ENCODE measurements at places on chromosomes 4 and X.

DNA sequence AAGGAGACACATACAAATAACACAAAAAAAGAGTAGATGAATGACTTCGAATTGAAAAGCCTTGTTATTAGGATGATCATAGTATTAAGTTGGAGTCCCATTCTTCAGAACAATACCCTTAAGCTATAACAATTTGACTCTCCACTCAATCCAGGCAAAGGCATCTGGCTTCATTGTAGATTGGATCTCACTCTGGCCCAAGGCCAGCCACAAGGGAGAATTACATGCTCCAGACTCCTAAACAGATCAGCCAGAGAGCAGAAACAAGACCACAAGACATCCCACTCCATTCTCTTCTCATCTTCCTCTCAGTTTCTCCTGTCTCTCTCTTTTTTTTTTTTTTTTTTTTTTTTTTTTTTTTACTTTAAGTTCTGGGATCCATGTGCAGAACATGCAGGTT is 213.9 kb downstream of the DHX15 start:
- DNase-seq: no peak

- DNase-seq: no peak
These were observed 82.0 kb upstream of the CLDN34 start for GRCh38 chrX:9885150-9885549.

- no peak for DNase-seq
These were observed 80.0 kb upstream of the CLCN4 start for GRCh38 chrX:10076765-10077164.

DNA sequence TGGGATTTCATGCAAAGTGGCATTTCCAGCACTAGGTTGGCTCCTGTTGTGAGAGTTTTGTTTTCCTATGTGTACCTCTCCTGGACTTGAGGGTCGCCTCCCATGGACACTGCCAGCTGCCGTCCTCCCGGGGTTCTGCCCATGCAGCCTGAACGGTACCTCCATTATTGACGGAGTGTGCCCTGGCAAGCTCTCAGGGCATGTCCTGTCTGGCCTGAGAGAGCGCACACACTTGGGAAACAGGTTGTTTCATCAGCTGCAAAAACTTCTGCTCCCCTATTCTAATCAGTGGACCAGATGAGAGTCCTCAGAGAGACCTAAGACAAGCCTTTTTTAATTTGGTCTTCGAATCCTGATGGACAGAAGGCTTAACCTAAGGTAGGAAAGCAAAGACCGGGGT is 56.6 kb upstream of the HOPX start:
- DNase-seq: no peak

- DNase-seq: no peak
These were observed 733.7 kb upstream of the CT83 start for GRCh38 chrX:117196481-117196880.

DNA sequence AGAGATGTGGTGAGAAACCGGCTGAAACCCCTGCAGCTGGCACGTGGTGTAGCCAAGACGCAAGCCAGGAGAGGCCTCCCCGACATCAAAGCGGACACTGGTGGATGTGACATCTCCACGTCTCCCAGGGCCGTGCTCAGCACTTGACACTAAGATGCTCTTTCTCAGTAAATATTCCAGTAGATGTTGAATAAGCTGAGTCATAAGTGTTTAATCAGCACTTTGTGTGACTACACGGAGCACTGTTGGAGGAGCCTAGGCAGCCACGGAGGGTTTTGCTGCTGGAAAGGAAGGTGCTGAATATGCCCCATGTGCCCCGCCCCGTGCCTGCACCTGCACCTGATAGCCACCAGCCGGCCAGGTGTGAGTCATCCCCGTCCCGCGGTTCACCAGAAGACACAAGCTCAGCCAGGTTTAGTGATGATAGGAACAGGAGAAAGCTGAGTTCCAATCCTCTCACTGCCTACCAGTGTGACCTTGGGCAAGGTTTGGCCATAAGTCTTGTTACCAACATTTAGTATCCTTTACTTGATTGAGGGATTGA is 29.0 kb upstream of the C4orf50 start:
- DNase-seq: no peak

GRCh38 chr4:157674699-157675098 is 454.2 kb downstream of the GRIA2 start:
- no peak for DNase-seq

- no peak for DNase-seq
These were observed 11.9 kb downstream of the REPS2 start for GRCh38 chrX:16958356-16958755.

DNA sequence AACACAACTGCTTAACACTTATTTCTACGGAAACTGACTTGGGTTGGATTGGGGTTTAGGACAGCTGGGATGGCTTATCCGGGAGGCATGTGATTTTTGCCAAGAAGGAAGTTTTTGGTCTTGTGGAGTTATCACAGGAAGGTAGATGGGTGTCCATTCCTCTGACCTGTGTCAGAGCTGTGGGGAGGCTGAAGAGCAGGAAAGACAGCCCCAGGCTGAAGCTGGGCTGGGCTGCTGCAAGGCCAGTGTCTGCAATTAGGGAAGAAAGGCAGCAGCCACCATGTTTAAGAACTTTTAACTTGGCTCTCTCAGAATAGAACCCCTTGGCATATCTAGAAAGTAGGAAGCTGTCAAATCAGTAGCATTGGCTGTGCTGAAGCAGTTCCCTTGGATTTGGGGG is 42.3 kb downstream of the CCNG2 start:
- no peak for DNase-seq

- no peak for DNase-seq
These were observed at the start of gene ZNF41 for GRCh38 chrX:47482512-47483305. Gene ZNF41 (minus strand): TSS chrX:47483222. CDS start chrX:47467481, 15,741 bp downstream.

DNA sequence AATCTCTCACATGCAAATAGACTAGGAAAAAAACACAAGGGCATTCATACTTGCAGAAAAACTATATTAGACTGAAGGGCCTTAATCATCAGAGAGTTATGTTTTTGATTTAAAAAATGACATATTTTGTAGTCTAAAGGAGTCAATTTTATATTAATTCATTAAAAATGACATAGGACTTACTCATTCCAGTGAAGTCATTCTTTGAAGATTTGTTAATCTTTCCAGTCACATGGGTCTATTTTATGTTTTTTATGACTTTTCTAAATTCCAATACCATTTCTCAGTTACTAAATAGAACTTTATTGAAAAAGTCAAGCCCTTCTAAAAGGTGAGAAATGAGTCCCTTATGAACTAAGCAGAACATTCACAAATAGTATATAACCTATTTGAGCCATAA is 743.8 kb upstream of the INTU start:
- DNase-seq: peak; percentile 59

- DNase-seq: no peak
These were observed 110.2 kb upstream of the ADRA2C start for GRCh38 chr4:3655963-3656362.

DNA sequence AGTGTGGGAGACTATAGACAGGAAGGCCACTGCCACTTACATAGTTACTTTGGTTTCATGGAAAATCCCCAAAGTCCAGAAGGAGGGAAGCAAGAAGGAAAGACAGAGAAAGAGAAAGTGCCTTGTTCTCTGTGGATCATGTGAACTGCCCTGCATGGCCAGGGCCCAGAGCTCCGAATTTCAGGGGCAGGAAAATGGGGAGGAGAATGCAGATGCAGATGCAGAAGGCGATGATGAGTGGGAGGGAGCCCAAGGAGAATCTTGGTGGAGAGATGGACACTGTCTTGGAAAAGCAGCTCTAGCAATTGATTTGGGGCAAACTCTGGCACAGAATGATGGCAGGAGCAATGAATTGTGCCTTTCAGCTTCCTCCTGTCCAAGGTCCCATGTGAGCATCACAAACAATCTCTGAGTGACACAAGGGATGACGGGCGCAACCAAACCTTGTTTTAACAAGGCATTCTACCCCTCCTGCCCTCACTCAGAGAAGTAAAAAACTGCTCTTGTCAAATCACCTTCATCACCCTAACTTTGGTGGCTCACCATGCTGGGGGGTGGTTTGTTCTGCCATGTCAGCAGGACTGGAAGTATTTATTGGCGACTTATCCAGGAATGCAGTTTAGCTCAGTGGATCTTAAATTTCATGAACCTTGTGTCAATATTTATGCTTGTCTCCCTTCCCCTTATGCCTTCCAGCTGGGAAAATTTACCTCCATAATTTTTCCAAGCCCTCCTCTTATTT is 53.5 kb downstream of the TSC22D3 start:
- DNase-seq: no peak

DNA sequence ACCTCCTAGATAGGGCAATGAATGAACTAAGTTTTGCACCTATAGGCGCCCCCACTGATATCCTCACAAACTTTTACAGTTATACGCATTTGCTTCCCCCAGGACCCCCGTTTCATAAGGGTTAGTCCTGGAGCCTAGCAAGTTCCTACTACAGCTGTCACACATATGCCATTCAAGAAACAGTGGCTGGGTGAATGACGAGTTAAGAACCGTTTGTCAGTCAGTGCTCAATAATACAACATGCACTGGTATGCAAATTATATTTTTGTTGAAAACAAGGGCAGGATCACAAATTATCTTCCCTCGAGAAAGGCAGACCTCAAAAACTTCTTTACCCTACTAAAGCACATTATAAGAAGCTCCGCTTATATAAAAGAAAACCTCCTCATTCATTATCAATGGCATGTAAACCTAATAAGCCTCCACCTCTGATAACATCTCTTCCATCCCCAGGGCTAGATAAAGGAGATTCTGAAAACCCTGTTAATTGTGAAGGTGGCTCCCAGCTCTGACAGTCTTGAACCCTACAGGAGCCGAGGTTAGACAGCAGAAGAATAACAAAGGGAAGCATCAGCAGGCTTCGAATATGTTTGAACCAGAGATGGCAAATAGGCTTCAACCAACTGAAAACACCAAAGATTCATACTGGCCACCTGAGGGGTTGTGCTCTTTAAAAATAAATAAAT is 40.3 kb downstream of the AFAP1 start:
- no peak for DNase-seq

DNA sequence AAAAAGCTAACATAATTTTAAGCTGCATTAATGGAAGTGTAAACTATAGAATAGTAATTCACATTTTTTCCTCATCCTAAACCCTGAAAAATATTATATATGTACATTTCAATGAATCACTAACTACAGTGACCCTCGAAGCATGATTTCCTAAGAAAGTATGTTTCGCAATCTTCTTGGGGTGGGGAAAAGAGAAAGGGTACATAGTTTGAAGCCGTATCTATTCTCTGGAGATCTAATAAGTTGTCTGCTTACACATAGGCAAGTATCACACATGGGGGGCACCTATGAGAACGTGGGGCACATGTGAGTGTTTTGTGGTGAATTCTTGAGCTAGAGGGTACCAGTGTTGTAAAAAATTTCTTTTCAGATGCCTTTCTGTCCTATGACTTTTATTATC is 71.2 kb downstream of the JADE1 start:
- DNase-seq: no peak

DNA sequence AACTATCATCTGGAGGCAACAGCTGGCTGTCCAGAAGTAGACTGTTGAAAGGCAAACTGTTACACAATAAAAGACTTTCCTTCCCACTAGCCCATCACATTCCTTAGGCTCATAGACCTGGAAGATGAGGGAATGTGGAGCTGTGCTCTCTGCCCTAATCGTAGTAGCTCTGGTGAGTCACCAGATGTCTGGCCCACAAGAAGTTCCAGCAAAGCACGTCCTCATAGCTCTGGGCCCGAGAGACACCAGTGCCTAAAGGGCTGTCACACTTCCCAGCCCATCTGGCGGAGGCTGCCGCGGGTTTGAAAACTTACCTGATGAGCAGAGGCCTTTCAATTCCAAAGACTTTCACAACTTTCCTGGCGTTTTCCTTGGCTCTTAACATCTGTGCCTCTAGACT is 81.7 kb upstream of the STOX2 start:
- DNase-seq: peak; percentile 47

DNA sequence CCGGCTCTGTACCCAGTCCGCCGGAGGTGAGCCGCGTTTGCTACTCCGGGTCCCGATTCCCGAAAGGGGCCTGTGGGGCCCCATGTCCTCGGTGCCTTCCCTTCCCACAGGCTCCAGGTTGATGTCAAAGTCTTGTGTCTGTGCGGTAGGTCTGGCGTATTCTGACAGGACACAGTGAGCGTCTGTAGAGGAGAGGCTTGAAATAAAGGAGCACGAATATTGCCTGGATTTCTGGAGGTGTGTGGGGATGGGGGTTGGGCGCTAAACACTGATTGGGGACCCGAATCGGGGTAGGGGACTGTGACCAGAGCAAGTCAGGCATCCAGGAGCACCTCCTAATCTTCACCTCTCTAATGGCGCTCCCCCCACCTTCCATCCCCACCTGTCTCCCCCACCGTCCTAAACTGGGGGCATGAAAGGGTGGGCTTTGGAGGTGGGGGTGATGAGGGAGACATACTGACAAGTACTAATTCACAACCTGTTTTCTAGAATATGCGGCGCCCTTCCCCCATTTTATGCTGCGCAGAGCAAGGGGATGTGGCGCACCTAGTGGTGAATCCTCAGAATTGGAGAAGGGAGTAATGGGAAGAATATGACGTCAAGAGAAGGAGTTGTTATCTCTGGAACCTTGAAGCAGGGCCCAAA is 855 bp downstream of the GPRASP2 start:
- no peak for DNase-seq

- no peak for DNase-seq
These were observed 41.4 kb upstream of the SPIN2A start for GRCh38 chrX:57178605-57179004.

GRCh38 chr4:1998296-1998695 is 10.5 kb downstream of the NELFA start:
- no peak for DNase-seq

DNA sequence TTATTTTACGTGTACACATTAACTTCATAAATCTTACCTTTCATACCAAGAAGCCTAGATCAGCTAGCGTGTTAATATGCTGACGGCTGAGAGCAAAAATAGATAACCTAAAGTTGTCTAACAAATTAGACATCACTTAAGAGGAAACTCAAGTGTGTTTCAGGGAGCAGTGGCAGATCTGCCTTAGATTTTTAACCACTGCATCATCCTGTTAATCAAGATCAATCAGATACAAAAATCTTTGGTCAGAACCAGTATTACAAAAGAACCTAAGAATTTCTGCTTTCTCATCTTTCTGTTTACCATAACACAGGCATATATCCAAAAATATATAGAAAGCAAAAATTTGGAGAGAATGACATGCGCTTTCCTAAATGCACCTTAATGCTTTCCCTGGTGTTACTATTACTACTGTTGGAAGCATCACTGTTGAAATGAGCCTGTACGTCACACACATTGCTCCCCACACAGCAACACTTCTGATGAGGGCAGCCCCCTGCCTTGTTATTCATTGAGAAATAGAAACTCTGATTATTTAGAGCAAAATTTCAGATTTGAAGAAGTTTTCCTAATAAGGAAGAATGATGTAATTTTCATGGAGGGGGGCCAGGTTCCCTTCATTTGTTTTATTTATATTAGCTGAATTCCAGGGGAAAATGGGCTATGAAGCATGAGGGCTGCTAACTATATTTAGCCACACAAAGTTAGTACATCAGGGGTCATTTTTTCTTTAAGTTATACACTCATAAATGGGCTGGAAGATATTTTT is 152.3 kb downstream of the CBR4 start:
- peak; percentile 81 for DNase-seq

- DNase-seq: no peak
These were observed 105.6 kb downstream of the APOOL start for GRCh38 chrX:85109235-85109634.

- no peak for DNase-seq
These were observed 87.4 kb upstream of the KCTD8 start for GRCh38 chr4:44535981-44536380.

GRCh38 chr4:44722001-44722400 is 4.4 kb downstream of the GNPDA2 start:
- DNase-seq: no peak

GRCh38 chr4:98113012-98113411 is 30.3 kb downstream of the STPG2 start:
- DNase-seq: no peak

- DNase-seq: no peak
These were observed 3.2 kb upstream of the FGF2 start for GRCh38 chr4:122823476-122823875.

- DNase-seq: no peak
These were observed 160.3 kb downstream of the SHOX start for GRCh38 chrX:790783-791360.
